ENCODE measurements at places on chromosomes 12 and 14.

DNA sequence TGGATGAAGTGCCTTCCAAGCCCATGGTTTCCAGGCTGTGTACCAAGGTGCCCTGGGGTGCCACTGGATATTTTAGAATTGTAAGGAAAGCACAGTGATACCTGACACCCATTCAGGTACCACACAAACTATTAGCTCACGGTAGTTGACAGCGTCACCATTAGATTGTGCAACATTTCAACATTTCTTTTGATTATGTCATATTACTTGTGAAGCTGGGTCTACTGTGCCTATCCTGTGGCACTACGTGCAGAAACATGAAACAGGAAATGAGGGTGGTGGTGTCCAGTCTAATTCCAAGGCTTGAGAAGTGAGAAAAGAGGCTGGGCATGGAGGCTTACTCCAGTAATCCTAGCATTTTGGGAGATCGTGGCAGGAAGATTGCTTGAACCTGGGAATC, 75.5 kb upstream of the CPM start:
- H3K4me3 ChIP-seq, result no peak overlapping the region
- no peaks in the 10 kb centered on the region for H3K27me3 ChIP-seq
- no peak for DNase-seq

DNA sequence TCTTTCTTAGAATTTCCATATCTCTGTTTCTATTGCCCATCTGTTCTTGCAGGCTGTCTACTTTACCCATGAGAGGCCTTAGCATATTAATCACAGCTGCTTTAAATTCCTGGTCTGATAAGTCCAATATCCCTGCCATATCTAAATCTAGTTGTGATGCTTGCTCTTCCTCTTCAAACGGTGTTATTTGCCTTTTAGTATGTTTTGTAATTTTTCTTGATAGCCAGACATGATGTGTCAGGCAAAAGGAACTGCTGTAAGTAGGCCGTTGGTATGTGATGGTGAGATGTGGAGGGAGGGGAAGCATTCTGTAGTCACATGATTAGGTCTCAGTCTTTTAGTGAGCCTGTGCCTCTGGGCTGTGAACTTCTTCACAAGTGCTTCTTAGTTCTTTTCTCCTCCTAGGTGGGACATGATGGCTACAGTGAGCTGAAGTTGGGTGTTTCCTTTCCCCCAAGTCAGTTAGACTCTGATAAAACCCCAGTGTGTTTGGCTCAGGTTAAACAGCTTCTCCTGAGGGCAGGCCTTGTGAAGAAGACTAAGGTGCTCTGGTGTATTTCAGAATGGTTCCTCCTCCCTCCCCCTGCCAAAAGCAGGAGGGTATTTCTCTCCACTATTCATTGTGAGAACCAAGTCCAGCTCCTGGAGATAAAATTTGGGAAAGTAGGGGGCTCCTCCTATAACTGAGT, 195.9 kb upstream of the PARP11 start:
- no peak overlapping the region for H3K4me3 ChIP-seq
- no peaks in the 10 kb centered on the region for H3K36me3 ChIP-seq
- H3K4me1 ChIP-seq, result no peaks in the 10 kb centered on the region
- DNase-seq, result no peak
- H3K27ac ChIP-seq, result no peak overlapping the region

GRCh38 chr12:121590476-121591143, 9.8 kb upstream of the KDM2B start:
- no peaks in the 10 kb centered on the region for H3K36me3 ChIP-seq
- peak overlapping the region; percentile 20 for H3K27ac ChIP-seq
- H3K4me3 ChIP-seq, result peak overlapping the region; percentile 67
- peak; percentile 71 for DNase-seq
- H3K4me1 ChIP-seq, result no peaks in the 10 kb centered on the region

- H3K27ac ChIP-seq, result no peak overlapping the region
- H3K4me1 ChIP-seq, result no peaks in the 10 kb centered on the region
- no peak for DNase-seq
- H3K4me3 ChIP-seq, result no peak overlapping the region
Measured at GRCh38 chr12:119113496-119113986, 65.2 kb upstream of the HSPB8 start.

DNA sequence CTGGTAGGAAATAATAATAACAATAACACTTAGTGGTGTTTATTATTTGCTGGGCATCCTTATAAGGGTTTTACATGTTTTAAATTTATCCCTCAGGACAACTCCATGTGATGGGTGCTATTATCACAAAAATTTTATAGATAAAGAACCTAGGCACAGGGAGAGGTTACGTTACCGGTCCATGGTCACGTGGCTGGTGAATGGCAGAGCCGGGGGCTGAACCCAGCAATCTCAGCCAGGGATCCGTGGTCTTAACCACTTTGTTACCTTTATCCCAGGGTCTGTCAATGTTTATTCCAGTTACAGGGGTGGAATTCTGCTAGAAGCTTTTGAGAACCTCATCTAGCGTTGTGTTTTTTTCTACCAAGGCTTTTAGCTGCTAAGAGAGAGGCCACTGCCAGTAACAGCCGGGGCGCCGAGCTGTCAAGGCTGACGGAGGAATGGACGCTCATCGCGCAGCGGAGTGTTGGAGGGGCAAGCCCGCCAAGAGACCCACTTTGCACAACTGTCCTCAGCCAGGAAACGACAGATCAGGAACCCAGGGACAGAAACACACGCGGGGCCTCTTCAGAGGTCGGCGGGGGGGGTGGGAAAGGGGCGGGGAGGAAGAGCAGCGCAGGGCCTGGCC, 418 bp downstream of the AMN1 start:
- H3K36me3 ChIP-seq, result no peaks in the 10 kb centered on the region
- H3K27ac ChIP-seq, result peak overlapping the region; percentile 80
- H3K4me1 ChIP-seq, result peaks cover 7% of the 10 kb centered on the region
- peak overlapping the region; percentile 98 for H3K4me3 ChIP-seq
- no peaks in the 10 kb centered on the region for H3K27me3 ChIP-seq
- no peak for DNase-seq

DNA sequence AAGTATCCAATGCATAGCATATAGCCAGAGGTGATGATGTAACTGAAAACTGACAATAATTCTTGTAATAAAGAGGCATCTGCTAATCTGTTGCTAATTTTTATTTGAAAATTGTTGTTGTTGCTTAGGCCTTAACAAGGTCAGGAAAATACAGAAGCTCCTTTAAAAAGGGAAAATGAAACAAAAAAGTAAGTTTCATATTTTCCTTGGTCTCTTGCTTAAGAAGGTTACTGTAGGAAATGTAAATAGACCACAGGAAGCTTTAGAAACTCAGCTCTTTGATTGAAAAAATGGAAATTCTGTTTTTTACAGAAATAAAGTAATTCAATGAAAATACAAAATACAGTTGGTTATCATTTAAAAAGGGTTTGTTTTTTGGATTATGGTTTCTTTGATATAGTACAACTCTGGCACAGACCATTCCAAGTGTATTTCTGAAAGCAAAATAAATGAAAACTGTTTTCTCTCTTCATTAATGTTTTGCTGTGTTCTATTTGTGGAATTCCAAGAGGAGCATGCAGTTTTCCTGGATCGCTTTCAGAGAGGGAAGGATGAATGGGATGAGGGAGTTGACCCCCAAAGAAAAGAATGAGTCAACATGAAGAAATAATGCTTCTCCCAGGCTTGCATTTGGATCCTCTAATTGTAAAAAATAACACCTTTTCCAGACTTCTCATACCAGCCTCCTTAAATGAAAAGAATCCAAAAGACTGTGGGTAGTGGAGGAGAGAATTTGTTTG, 398.0 kb upstream of the FAR2 start:
- no peaks in the 10 kb centered on the region for H3K4me1 ChIP-seq
- DNase-seq, result peak; percentile 14
- no peaks in the 10 kb centered on the region for H3K27me3 ChIP-seq

DNA sequence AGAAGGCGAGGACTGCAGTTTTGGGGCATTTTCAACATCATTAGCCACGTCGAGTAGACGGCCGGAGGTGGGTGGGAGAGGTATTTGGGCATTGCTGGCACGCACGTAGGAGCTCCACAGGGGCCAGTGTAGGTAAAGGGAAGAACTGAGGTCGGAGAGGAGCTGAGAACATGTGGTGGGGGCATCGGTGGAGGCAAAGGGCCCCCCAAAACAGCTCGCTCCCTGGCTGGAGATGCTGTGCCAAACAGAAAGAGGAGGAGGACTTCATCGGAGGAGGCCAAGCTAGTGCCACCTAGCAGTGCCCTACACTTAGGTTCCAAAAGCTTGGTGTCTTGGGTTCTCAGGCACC, 52.0 kb upstream of the PPP2R5C start:
- peaks cover 12% of the 10 kb centered on the region for H3K4me1 ChIP-seq
- H3K4me3 ChIP-seq, result no peak overlapping the region
- peaks cover 20% of the 10 kb centered on the region for H3K27me3 ChIP-seq
- DNase-seq, result no peak
- H3K36me3 ChIP-seq, result no peaks in the 10 kb centered on the region
- no peak overlapping the region for H3K27ac ChIP-seq

- peaks cover 4% of the 10 kb centered on the region for H3K4me1 ChIP-seq
- H3K27me3 ChIP-seq, result no peaks in the 10 kb centered on the region
- H3K36me3 ChIP-seq, result no peaks in the 10 kb centered on the region
Measured at GRCh38 chr12:109016978-109017377, 3.9 kb downstream of the SVOP start.

DNA sequence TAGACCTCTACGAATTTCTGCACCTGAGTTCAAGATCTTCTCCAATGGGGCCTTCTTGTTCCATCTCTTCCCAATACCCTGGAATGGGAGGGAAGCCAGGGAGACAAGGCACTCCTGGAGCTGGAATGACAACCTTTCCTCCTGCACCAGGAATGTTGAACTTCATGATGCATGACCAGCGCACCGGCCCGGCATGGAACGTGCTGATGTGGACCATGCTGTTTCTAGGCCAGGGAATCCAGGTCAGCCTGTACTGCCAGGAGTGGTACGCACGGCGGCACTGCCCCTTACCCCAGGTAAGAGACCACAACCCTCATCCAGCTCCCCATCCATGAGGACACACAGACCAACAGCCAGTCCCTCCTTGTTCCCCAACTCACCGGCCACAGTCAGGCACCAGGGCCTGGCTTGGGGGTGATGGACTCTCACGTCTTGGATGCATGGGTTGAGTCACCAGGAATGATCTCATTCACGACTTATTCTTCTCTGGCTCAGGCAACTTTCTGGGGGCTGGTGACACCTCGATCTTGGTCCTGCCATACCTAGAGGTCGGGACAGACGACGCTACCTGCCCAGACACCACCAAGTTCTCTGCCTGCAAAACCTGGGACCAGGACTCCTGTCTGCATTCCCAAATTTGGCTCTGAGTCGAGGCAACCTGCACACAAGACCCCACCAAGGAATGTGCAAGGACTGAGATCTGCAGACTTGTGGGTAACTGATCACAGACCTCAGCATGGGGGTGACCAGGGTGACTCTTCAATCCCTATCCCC, 20.5 kb downstream of the SOAT2 start:
- H3K4me3 ChIP-seq, result no peak overlapping the region
- peak; percentile 23 for DNase-seq
- no peaks in the 10 kb centered on the region for H3K27me3 ChIP-seq
- no peak overlapping the region for H3K27ac ChIP-seq

DNA sequence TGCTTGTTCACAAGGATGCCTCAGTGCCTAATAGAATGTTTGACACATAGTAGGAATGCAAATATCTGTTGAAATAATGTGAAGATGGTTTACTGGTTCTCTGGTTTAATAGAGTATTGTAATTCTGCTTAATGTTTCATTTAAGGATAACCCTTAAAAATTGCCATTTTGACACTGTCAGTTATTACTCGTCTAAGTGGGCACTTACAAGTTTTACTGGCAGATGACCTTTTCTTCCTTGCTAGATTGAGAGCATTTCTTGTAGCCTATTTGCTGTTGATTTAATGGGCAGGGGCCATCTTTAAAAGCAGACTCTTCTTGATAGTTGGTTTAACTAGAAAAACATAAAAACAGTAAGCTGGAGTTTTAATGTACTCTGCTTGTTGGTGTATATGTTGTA, 1.9 kb downstream of the TMEM263 start:
- H3K27ac ChIP-seq, result no peak overlapping the region
- H3K4me1 ChIP-seq, result peaks cover 8% of the 10 kb centered on the region
- peaks cover 3% of the 10 kb centered on the region for H3K36me3 ChIP-seq

DNA sequence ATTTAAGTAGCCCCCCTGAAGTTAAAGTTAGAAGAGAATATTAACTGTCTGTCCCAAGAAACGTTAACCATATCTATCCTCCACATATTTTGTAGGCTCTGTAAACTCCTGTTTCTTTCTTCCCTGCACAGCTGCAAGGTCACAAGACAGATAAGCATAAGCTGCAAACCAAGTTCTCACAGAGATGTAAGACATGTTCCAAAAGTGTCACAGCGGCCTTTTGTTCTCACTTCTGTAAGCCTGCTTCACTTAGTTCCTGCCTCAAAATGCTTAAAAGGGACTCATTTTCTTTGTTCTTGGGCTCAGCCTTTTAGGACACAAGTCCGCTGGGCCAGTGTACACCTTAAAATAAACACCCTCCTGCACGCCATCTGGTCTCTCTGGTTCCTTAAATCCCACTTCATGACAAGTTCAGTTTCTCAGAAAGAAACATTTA, 3.2 kb downstream of the RNASE1 start:
- peaks cover 27% of the 10 kb centered on the region for H3K27me3 ChIP-seq
- H3K36me3 ChIP-seq, result no peaks in the 10 kb centered on the region
- no peak overlapping the region for H3K4me3 ChIP-seq
- H3K27ac ChIP-seq, result no peak overlapping the region
- no peak for DNase-seq
- no peaks in the 10 kb centered on the region for H3K4me1 ChIP-seq

DNA sequence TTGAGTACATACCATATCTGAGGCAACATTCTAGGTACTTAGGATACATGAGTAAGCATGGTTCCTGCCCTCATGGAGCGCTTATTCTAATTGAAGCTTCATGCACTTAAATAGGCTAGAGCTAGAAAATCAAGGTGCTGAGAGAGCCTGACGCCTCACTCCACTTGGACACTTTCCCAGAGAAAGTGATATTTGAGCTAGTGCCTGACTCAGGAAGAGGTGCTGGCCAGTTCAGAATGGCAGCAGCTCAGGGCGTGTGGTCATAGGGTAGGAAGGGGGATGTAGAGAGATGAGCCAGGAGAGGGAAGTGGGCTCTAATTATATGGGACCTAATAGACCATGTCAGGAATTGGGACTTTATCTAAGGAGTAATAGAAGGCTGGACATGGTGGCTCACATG, 33.3 kb downstream of the TULP3 start:
- no peak overlapping the region for H3K4me3 ChIP-seq
- DNase-seq, result no peak
- H3K27ac ChIP-seq, result no peak overlapping the region
- peaks cover 1% of the 10 kb centered on the region for H3K4me1 ChIP-seq

DNA sequence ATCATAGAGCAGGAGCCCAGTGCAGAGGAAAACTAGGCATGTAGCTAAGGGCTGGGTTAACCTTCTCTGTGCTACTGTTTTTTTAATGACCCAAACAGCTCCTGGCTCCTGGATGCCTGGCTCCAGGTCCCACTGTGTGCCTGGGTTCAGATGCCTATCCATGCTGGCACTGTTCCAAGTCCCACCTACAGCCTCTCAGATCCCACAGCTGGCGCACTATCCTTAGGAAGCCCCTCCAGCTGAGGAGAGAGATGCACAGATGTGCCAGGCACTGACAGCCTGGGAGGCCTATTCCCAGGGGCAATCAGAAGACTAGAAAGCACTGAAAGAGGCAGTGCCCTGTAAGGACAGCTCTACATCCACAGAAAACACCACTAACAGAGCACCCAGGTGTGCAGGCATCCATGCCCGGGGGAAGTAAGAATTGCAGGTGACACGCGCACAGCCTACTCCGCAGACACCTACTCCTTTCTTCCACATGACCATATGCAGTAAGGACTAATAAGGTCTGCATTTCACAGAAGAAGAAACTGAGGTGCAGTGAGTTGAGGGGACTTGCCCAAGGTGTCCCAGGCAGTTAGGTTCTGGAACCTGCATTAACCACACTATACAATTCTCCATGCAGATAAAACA, 51.2 kb downstream of the PITPNM2 start:
- H3K27me3 ChIP-seq, result no peaks in the 10 kb centered on the region
- H3K4me1 ChIP-seq, result peaks cover 19% of the 10 kb centered on the region
- H3K27ac ChIP-seq, result no peak overlapping the region
- no peak overlapping the region for H3K4me3 ChIP-seq

All from mesenchymal stem cell (in vitro differentiated cells and primary cell).